ENCODE measurements at places on chromosomes 5 and 9.

- H3K27ac ChIP-seq = no peak overlapping the region
- H3K27me3 ChIP-seq = no peaks in the 10 kb centered on the region
- no peak overlapping the region for H3K4me3 ChIP-seq
- no peak for DNase-seq
These were observed 200.3 kb downstream of the TLE1 start for GRCh38 chr9:81489046-81489445.

DNA sequence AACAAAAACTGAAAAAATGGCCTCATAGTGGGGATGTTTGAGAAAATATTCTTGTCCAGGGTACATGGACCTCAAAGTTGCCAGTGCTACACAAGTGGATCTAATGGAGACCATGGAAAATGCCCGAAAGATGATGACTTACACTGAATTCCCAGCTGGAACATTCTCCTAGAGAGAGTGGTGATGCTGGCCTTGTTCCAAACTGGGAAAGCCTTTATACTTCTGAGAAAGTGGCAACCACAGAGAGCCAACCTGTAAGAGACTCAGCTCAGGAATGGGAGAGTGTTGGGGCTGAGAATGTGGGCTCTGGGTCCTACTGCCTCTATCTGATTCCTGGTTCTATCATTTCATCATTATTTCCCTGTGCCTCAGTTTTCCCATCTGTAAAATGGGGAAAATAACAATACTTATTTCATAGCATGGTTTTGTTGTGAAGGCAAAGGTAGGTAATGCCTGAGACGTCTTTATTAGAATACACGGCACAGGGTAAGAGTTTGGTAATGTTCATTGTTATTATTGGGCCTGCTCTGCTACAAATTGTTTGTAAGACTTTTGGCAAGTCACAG, 229.0 kb upstream of the PANK3 start:
- no peaks in the 10 kb centered on the region for H3K4me1 ChIP-seq
- no peak overlapping the region for H3K27ac ChIP-seq
- peaks cover 89% of the 10 kb centered on the region for H3K27me3 ChIP-seq
- no peaks in the 10 kb centered on the region for H3K36me3 ChIP-seq

- H3K27me3 ChIP-seq = no peaks in the 10 kb centered on the region
- H3K4me1 ChIP-seq = peaks cover 47% of the 10 kb centered on the region
- no peaks in the 10 kb centered on the region for H3K36me3 ChIP-seq
- no peak overlapping the region for H3K4me3 ChIP-seq
- no peak for DNase-seq
These were observed 49.7 kb upstream of the STXBP1 start for GRCh38 chr9:127562279-127562796.

DNA sequence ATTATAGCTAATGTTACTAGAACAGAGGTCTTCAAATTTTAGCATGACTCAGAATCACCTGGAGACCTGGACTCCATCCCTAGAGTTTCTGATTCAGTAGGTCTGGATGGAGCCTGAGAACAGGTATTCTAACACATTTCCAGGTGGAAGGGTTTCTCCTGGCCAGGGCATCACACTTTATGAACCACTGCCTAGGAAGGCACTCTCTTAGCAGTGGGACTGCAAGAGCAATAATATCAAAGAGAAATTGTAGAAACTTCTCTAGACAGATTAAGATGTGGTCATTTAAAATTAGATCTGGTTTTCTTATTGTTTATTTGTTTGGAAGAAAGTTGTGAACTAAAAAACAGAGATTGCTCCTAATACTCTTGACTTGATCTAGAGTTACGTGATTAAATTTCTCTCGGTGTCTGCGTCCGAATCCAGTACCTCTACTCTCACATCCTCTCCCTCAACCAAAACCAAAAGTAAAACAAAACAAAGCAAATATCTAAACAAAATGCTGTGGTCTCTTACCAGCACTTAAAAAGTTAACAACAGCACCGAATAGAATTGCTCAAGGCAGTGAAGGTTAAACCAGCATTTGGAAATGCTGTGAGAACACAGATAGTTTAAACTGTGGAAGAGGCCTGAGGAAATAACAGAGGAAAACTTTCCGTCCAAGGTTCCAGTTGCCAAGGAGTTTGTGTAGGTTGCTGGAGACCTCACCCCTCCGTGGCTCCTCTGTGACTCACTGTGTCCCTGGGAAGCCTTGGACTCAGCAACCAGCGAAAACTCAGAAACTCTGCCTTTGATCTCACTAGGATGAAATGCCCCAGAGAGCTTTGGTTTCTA, 193.4 kb downstream of the ARRDC3 start:
- no peak overlapping the region for H3K27ac ChIP-seq
- no peak overlapping the region for H3K4me3 ChIP-seq
- DNase-seq = no peak

DNA sequence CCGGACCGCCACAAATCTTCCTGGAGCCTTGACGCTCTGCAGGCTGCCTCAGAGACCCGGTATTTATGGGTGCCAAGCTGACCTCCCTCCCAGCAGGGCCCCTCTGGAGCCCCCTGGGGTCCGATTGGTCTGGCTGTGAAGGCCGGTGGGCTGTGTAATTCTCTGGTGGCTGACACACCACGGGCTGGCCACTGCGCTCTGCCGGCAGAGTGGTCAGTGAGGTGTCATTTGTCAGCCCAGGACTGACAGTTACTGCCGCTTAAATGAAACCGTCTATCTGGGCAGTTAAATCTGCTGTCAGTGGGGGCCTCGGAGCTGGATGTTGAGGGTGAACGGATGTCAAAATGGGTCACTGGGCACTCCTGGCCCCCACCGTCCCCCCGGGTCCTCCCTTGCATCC, 10.7 kb downstream of the NR5A1 start:
- H3K4me1 ChIP-seq = no peaks in the 10 kb centered on the region
- H3K27ac ChIP-seq = no peak overlapping the region
- peaks cover 6% of the 10 kb centered on the region for H3K27me3 ChIP-seq
- DNase-seq = no peak
- no peaks in the 10 kb centered on the region for H3K36me3 ChIP-seq

GRCh38 chr5:168899264-168899663, 320.1 kb upstream of the PANK3 start:
- no peak for DNase-seq
- peaks cover 21% of the 10 kb centered on the region for H3K4me1 ChIP-seq
- H3K4me3 ChIP-seq = no peak overlapping the region

DNA sequence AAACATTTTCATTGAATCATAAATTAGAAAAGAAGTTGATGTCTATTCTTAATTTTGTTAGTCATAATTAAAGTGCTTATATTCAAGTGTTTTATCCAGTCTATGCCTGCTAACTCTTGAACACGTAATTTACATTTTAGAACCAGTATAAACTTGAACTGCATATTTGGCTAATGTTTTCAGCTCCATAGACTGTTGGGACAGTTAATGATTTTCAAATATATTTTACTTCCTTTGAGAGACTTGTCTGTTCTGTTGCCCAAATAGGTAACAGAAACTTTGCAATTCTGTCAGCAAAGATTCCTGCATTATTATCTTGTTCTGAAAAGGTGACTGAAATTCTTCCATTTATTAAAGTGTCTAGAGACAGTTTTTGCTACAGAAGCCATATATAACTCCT, 7.8 kb downstream of the ITGA2 start:
- no peaks in the 10 kb centered on the region for H3K27me3 ChIP-seq
- H3K27ac ChIP-seq = no peak overlapping the region
- no peak overlapping the region for H3K4me3 ChIP-seq
- no peaks in the 10 kb centered on the region for H3K4me1 ChIP-seq
- no peak for DNase-seq

DNA sequence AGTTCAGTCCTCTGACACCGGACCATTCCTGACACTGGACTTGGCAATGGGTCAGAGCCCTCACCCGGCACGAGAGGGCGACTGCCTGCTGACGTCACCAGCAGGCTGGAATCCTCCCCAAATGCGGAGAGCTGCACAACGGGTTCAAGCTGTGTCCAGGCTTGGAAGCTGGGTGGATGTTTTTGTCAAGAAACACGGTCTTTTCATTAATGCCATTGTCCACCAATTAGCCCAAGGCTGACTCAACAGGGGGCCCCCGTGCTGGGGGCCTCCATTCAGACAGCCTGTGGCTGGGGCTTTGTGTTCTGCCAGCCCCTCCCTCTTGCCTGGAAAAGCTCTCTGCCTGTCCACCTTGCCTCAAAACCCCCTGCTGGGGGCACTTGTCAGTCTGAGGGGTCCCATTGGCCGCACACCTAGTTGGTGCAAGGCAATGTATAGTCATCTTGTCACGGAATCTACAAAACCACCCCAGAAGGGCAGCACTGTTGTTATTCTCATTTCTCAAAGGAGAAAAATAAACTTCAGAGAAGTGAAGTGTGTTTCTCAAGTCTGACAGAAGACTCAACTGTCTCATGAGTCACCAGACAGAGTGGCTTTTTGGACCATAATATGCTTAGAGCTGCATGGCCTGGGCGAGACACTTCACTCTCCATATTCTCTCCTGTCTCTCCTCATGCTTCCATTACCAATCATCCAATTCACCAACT, 24.6 kb downstream of the NDUFA8 start:
- no peaks in the 10 kb centered on the region for H3K36me3 ChIP-seq
- H3K27me3 ChIP-seq = no peaks in the 10 kb centered on the region
- H3K4me3 ChIP-seq = no peak overlapping the region

- H3K4me3 ChIP-seq = no peak overlapping the region
- no peaks in the 10 kb centered on the region for H3K4me1 ChIP-seq
- H3K36me3 ChIP-seq = no peaks in the 10 kb centered on the region
- DNase-seq = no peak
These were observed 148.3 kb upstream of the ACOT12 start for GRCh38 chr5:81542242-81542641.

GRCh38 chr5:40755407-40756365, at the start of gene TTC33:
Gene TTC33, minus strand, starts transcription at chr5:40755961. Its CDS starts 8,943 bp downstream, at chr5:40747018.
- H3K4me3 ChIP-seq = peak within 1 kb of the TSS; percentile 93
- H3K36me3 ChIP-seq = peaks cover 6% of the 10 kb centered on the region
- H3K27ac ChIP-seq = peak within 1 kb of the TSS; percentile 90
- no peaks in the 10 kb centered on the region for H3K27me3 ChIP-seq
- peaks cover 10% of the 10 kb centered on the region for H3K4me1 ChIP-seq
- DNase-seq = peak; percentile 97

DNA sequence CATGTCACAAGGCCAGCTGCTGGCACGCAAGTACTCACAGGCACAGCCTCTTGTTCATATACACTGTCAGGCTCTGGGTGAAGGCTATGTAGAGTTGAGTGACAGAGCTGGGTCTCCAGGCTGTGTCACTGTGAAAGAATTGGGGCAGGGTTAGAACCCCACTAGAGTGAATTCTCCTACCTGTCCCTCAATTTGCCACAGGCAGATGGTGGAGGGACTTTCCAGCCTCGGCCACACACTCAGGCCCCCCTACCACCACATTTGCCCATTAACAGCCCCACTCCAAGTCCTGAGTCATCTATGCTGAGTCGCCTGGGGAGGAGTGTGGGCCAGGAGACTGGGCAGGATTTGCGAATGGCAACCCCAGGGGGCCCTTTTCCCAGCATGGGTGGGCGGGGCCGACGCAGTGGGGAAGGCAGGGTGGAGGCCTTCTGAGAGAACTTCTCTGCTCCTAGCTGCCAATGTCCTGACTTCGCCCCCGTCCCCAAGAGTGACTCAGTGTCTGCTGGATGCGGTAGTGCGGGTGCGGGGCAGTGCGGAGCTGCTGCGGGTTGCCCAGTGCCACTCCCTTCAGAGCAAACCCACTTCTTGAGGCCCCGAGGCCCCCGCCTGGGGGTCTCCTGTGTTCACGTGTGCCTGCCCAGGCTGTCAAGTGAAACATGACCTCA, 50.3 kb upstream of the PSD2 start:
- no peak overlapping the region for H3K4me3 ChIP-seq
- H3K4me1 ChIP-seq = peaks cover 48% of the 10 kb centered on the region

GRCh38 chr9:35650341-35651158, at the start of gene SIT1:
Gene SIT1, minus strand, starts transcription at chr9:35650931. Its CDS starts 78 bp downstream, at chr9:35650853.
- H3K4me1 ChIP-seq = peaks cover 4% of the 10 kb centered on the region
- no peak within 1 kb of the TSS for H3K4me3 ChIP-seq
- H3K36me3 ChIP-seq = no peaks in the 10 kb centered on the region
- no peak for DNase-seq
- H3K27ac ChIP-seq = no peak within 1 kb of the TSS

DNA sequence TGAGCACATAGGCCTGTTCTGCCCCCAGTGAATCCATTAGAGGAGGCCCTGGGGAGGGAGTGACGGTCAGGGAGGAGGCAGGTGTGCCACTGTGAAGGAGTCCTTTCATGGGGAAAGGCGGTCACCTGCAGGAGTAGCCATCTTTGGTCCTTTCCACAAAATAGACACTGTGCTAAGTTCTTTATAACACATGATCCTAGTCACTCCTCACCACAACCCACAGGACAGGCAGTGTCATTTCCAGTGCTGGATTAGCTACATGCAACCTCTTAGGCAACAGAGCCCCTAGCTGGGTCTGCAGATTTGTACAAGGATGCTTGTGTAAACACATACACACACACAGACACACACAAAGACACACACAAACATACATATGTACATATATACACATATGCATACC, 18.3 kb downstream of the DOCK2 start:
- H3K27me3 ChIP-seq = no peaks in the 10 kb centered on the region
- H3K4me1 ChIP-seq = no peaks in the 10 kb centered on the region
- no peak overlapping the region for H3K4me3 ChIP-seq
- no peak for DNase-seq
- no peak overlapping the region for H3K27ac ChIP-seq

DNA sequence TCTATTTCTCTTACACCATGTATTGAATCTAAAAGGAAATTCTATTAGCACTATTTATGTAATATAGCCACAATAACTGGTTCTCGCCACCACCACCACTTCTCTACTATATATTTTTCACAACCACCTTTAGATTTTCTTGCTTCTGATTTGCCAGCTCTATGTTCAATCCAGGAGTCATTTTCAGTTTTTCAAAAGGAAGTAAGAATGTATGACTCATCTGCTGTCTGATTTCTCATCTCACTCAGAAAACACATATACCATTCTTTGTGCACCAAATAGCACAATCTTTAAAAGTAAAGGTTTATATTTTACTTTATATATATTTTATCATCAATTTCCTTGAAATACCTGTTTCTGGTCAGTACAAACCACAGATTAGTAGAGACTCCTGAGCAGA, 1127.5 kb downstream of the TAF11L14 start:
- H3K27ac ChIP-seq = no peak overlapping the region
- no peak overlapping the region for H3K4me3 ChIP-seq
- DNase-seq = no peak
- no peaks in the 10 kb centered on the region for H3K27me3 ChIP-seq
- H3K36me3 ChIP-seq = no peaks in the 10 kb centered on the region

- H3K27ac ChIP-seq = no peak overlapping the region
- no peaks in the 10 kb centered on the region for H3K4me1 ChIP-seq
- no peak overlapping the region for H3K4me3 ChIP-seq
- no peak for DNase-seq
These were observed 124.8 kb downstream of the MVB12B start for GRCh38 chr9:126451316-126451885.

DNA sequence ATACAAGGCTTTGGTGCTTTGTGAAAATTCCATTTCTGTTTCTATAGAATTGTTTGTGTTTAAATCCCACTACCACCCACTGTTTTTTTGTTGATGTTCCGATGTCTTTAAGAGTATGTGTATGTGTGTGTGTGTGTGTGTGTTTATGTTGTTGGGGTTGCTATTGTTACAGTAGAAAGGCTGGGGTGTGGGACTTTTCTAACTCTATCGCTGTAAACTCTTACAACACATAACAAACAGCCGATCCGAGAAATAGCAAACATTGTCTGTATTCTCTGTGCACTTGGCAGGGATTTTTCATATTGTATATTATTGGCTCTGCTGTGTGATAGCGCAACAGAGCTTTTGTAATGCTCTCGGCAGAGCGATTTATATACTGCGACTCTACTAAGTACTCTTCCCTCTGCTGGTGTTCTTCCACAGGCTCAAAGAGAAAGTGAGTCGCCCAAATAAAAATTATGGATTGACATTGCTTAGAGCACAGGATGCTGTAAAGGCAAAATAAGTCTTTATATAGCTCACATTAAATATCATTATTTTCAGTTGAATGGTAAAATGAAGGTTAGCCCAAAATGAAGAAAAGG, 492.2 kb upstream of the ARRDC3 start:
- no peak overlapping the region for H3K27ac ChIP-seq
- no peak for DNase-seq
- H3K4me3 ChIP-seq = no peak overlapping the region
- no peaks in the 10 kb centered on the region for H3K27me3 ChIP-seq
- no peaks in the 10 kb centered on the region for H3K36me3 ChIP-seq
- H3K4me1 ChIP-seq = no peaks in the 10 kb centered on the region

Data from A673 (cell line).